Progenitor cell of endocrine pancreas (in vitro differentiated cells): ENCODE measurements at places on chromosomes 5 and 9. TPM values are rescaled to one million over a fixed set of nuclear protein-coding genes. Genes with fewer than 3 reads are reported as not detected.
A peak's percentile ranks its signal among the peaks of the same experiment; 100 is the strongest.

- no peak overlapping the region for H3K4me3 ChIP-seq
- H3K27me3 ChIP-seq: peaks cover 92% of the 10 kb centered on the region
- no peak for DNase-seq
- H3K27ac ChIP-seq: no peak overlapping the region
These were observed 121.4 kb upstream of the TMEM161B start for GRCh38 chr5:88390096-88390441.

- no peak for DNase-seq
- no peaks in the 10 kb centered on the region for H3K27me3 ChIP-seq
- no peak overlapping the region for H3K4me3 ChIP-seq
These were observed 111.4 kb downstream of the PDE8B start for GRCh38 chr5:77321793-77322394.

DNA sequence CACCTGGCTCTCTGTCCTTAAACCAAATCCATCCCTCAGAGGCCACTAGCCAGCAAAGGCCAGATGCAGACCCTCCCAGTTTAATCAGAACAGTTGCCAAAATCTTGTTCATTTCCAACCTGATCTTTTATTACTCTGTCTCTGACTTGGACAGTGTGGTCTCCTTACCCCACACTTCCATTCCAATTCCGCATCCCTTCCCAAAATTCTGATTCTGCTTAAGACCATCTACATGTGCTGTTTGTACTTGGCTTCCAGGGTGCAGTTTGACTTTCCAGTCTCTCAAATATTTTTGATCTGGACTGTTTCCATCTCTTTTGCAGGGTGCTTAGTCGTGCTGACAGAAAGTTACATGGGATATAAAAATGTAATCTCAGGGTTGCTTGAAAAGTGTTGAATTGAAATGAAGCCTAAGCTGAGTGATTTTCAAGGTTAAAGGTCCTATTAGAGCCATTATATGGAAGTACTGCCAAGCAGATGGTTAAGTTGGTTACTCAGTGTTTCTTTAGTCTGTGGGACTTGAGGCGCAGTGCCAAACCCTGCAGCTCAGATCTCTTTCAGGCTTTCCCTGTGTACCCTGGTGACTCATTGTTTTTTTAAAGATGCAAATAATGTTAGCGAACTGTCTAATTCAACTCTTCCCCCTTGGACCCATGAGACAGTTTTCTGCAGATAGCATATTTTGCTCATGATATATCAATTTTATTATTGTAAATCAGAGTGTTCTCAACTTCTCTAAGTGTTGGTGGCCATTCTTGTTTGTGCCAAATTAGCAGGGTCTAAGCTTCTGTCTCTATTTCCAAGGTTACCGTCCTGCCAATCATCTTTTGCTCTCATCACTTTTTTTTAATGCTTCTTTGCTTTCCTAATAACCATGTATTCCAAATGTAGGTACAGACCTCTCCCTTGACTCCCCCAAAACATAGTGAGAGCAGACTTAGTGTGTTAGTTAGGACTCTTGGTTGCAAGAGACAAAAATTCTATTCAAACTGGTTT lies 18.2 kb upstream of the DCP2 start:
- H3K4me1 ChIP-seq: peaks cover 3% of the 10 kb centered on the region
- no peak overlapping the region for H3K4me3 ChIP-seq
- H3K36me3 ChIP-seq: peaks cover 1% of the 10 kb centered on the region
- H3K27ac ChIP-seq: no peak overlapping the region

GRCh38 chr5:156186760-156187159 lies 140.2 kb upstream of the SGCD start:
- H3K4me3 ChIP-seq: no peak overlapping the region
- H3K27me3 ChIP-seq: no peaks in the 10 kb centered on the region
- DNase-seq: no peak
- H3K27ac ChIP-seq: no peak overlapping the region
- no peaks in the 10 kb centered on the region for H3K36me3 ChIP-seq
- no peaks in the 10 kb centered on the region for H3K4me1 ChIP-seq

DNA sequence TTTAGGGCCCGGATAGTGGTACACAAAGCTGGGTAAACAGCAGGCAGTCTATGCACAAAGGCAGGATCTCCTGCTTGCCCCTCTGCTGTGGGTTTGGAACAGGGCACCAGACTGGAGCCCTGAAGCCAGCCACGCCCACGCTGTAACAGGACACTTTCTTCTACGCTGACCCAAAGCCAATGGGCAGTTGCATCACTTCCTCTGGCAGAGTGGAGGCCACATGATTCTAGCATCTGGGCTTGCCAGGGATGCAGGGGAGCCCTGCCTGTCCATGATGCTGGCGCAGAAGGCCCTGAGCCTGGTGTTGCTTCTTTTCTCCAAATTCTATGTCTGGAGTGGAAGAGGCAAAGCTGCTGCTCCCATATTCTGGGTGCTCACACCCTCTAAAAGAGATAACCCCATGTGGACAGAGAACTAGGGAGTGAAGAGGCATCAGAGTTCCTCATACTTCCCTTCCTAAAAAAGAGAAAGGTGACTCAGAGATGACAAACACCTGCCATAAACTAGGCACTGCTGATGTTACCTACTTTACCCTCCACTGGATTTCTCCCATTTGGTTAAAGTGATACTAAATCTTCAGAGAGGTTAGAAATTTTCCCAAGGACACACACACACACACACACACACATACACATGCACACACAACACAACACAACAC lies 260.3 kb upstream of the KLF4 start:
- no peaks in the 10 kb centered on the region for H3K4me1 ChIP-seq
- no peak overlapping the region for H3K27ac ChIP-seq
- peaks cover 91% of the 10 kb centered on the region for H3K27me3 ChIP-seq
- H3K4me3 ChIP-seq: no peak overlapping the region
- no peaks in the 10 kb centered on the region for H3K36me3 ChIP-seq
- DNase-seq: no peak

DNA sequence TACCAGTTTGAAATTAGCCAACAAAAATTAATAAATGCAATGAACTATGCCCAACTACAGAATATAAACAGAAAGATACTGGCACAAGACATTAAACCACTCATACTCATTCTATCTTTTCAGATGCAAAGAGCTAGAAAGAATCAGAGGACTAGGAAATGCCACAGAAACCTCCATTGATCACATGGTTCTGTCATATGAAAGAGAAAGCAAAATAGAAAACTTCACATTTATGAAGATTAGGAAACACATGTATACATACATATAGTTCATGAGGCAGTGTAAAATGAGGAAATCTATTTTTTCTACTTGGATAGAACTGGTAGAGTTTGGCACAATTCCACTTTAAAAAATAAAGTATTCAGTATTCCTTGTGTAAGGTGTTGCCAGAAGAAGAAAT lies 275.1 kb upstream of the PTGER4 start:
- no peaks in the 10 kb centered on the region for H3K36me3 ChIP-seq
- DNase-seq: no peak
- no peaks in the 10 kb centered on the region for H3K4me1 ChIP-seq

DNA sequence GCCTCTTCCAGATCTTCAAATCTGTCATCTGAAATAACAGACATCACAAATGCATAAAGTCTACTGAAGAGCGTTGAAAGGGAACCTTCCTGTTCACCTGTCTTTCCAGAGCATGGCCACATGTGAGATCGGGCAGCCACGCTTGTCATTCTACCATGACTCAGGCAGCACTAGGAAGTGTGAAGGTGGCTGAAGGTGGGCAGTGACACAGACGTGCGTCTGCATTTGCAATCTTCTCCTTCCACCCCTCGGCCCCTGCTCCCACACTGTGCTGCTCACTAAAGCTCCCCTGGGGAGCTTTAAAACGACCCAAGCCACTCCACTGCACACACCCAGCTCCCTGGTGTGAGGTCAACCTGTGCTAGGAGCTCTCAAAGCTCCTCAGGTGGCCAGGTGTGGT lies 2.5 kb downstream of the ENTR1 start:
- peaks cover 12% of the 10 kb centered on the region for H3K36me3 ChIP-seq
- H3K4me1 ChIP-seq: peaks cover 18% of the 10 kb centered on the region
- H3K4me3 ChIP-seq: peak overlapping the region; percentile 47
- H3K27ac ChIP-seq: no peak overlapping the region
- no peaks in the 10 kb centered on the region for H3K27me3 ChIP-seq
- no peak for DNase-seq

- H3K4me1 ChIP-seq: no peaks in the 10 kb centered on the region
- no peak overlapping the region for H3K4me3 ChIP-seq
- no peak overlapping the region for H3K27ac ChIP-seq
- peaks cover 50% of the 10 kb centered on the region for H3K27me3 ChIP-seq
- no peaks in the 10 kb centered on the region for H3K36me3 ChIP-seq
These were observed 355.3 kb downstream of the KIAA0825 start for GRCh38 chr5:94263068-94263467.

- H3K27ac ChIP-seq: peak within 1 kb of the TSS; percentile 81
- peaks cover 29% of the 10 kb centered on the region for H3K4me1 ChIP-seq
- no peaks in the 10 kb centered on the region for H3K36me3 ChIP-seq
- H3K4me3 ChIP-seq: peak within 1 kb of the TSS; percentile 76
- peak; percentile 45 for DNase-seq
- no peaks in the 10 kb centered on the region for H3K27me3 ChIP-seq
These were observed at the start of gene AKNA for GRCh38 chr9:114387680-114388356. Gene AKNA (minus strand): TSS chr9:114387982. CDS start chr9:114381333, 6,649 bp downstream.

- no peaks in the 10 kb centered on the region for H3K4me1 ChIP-seq
- no peaks in the 10 kb centered on the region for H3K27me3 ChIP-seq
- DNase-seq: no peak
- no peak overlapping the region for H3K27ac ChIP-seq
- H3K4me3 ChIP-seq: no peak overlapping the region
These were observed 296.5 kb downstream of the ARHGAP26 start for GRCh38 chr5:143066556-143067281.

DNA sequence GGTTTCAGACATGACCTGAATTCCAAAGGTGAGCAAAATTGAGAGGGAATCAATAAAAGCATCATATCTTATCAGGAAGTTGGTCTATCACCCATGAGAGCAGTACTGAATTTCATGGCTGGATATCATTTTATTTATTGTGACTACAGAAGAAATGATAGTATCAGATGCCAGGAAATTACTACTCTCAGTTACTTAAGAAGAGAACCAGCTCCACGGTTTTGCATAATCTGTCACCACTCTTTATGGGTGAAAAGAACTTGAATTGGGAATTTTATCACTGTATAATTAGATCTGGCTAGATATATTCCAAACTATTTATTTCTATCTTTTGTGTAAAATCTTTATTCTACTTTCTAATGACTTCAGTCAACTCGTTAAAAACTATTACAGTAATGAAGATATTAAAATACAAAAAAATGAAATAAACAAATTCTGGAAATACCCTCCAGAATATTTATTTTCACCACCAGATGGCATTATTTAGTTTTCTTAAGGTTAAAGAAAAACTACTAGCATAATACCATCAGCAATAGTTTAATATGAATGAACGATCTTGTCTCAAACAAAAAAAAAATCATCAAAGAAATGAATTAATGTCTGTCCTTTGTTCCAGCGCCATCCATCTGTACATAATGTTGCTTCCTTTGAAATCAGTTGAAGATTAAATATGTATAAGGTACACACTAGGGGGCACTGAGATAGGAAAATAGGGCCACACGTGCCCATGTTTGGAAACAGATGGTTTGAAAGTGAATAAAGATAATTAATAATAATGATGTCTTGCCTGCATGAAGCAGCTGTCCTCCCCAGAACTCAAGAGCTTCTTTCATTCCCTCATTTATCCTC lies 84.7 kb upstream of the SLCO6A1 start:
- H3K4me3 ChIP-seq: no peak overlapping the region
- H3K27me3 ChIP-seq: no peaks in the 10 kb centered on the region
- no peak overlapping the region for H3K27ac ChIP-seq
- H3K36me3 ChIP-seq: no peaks in the 10 kb centered on the region
- H3K4me1 ChIP-seq: no peaks in the 10 kb centered on the region

GRCh38 chr9:5791870-5792269 lies 41.0 kb downstream of the ERMP1 start:
- H3K27ac ChIP-seq: no peak overlapping the region
- no peaks in the 10 kb centered on the region for H3K4me1 ChIP-seq
- no peak overlapping the region for H3K4me3 ChIP-seq
- no peak for DNase-seq
- H3K27me3 ChIP-seq: no peaks in the 10 kb centered on the region

- no peaks in the 10 kb centered on the region for H3K27me3 ChIP-seq
- H3K4me1 ChIP-seq: peaks cover 6% of the 10 kb centered on the region
- H3K4me3 ChIP-seq: no peak overlapping the region
- H3K36me3 ChIP-seq: peaks cover 4% of the 10 kb centered on the region
- no peak overlapping the region for H3K27ac ChIP-seq
These were observed 212.0 kb downstream of the ARHGAP26 start for GRCh38 chr5:142981886-142982820.

GRCh38 chr9:97906236-97906831 lies 16.0 kb downstream of the TRMO start:
- no peak overlapping the region for H3K27ac ChIP-seq
- no peak overlapping the region for H3K4me3 ChIP-seq
- peaks cover 15% of the 10 kb centered on the region for H3K36me3 ChIP-seq

ST8SIA4 gene
- total RNA-seq: 5.5 and 6.8 TPM in 2 replicates

SWI5 gene
- 18.8 and 20.7 TPM in 2 replicates for total RNA-seq

PCDHB11 gene
- 4.7 and 5.9 TPM in 2 replicates for total RNA-seq

PCDHB3 gene
- total RNA-seq: 9.1 and 9.4 TPM in 2 replicates

ENTREP1 gene
- total RNA-seq: 3.6 and 3.7 TPM in 2 replicates
